WTC11 (cell line): ENCODE measurements at places on chromosomes 3 and 15.
A peak's percentile ranks its signal among the peaks of the same experiment; 100 is the strongest.

GRCh38 chr3:161770484-161771386, 274.1 kb downstream of the OTOL1 start:
- no peak for DNase-seq

DNA sequence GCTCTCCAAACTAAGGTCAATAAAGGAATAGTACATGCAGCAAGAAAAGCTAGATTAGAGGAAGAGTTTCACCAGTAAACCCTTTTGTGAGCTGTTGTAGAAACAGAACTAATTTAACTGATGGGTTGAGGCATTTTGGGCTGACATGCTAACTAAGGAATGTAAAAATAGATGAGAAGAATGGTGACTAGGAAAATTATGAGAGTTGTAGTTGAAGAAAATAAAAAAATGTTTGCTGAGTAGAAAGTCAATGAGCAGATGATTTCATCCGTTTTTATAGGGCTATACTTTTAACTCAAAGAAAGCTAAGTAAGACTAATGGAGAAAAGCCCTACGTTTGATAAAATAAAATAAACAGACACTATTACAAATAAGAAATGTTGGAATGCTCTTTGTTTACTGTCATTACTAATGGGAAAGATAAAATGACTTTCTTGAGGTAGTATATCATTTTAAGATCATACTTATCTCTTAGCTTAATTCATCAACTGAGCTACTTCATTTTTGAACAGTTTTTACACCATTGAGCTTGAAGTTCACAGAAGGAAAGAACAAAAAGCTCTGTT, 209.4 kb upstream of the DPH6 start:
- DNase-seq, result no peak

GRCh38 chr3:130299531-130299930, 45.9 kb upstream of the COL6A5 start:
- no peak for DNase-seq

DNA sequence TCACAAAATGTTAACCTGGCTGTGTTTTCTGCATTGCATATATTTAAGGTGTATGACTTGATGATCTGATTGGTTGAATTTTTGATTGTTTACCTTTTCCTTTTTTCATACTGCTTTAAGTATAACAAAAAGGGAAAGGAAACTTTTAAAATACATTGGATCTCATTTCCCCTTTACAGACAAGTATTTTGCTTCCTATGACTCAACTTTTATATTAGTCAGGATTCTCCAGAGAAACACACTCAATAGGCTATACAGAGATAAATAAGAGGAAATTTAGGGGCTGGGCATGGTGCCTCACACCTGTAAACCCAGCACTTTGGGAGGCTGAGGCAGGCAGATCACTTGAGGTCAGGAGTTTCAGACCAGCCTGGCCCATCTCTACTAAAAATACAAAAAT, 205.8 kb downstream of the TJP1 start:
- no peak for DNase-seq

GRCh38 chr3:191290311-191291025, 38.7 kb upstream of the CCDC50 start:
- no peak for DNase-seq

- DNase-seq, result peak; percentile 42
Measured at GRCh38 chr15:51751697-51752683, 593 bp downstream of the TMOD2 start.

DNA sequence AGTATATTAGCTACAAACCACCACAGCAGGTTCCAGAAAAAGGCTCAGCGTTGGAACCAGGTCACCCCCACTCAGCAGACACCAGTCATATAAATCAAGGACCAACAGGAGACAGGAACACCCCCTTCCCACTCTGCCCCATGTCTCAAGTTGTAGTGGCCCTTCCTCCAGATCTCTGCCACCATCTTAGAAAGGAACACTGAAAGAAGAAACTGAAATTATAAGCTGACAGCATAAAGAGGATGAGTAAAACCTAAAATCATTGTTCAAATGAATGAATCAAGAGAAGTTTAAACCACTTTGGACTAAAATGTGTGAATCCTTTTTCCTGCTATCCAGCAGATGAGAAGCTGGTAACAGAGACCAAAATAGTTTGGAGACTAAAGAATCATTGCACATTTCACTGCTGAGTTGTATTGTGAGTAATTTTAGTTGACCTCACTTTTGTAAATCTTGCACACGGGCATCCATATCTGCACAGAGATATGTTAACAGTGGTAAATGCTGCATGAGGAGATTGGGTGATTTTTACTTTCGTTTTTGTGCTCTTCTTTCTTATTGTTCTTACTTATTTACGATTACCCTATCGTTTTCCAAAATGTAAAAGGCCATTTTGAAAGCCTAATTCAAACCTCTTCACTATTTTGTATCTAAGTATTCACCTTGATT, 19.8 kb downstream of the CCR3 start:
- no peak for DNase-seq

GRCh38 chr3:21649519-21649918, 101.5 kb downstream of the ZNF385D start:
- DNase-seq, result no peak

- DNase-seq, result no peak
Measured at GRCh38 chr3:155189478-155189877, 104.0 kb downstream of the STRIT1 start.

DNA sequence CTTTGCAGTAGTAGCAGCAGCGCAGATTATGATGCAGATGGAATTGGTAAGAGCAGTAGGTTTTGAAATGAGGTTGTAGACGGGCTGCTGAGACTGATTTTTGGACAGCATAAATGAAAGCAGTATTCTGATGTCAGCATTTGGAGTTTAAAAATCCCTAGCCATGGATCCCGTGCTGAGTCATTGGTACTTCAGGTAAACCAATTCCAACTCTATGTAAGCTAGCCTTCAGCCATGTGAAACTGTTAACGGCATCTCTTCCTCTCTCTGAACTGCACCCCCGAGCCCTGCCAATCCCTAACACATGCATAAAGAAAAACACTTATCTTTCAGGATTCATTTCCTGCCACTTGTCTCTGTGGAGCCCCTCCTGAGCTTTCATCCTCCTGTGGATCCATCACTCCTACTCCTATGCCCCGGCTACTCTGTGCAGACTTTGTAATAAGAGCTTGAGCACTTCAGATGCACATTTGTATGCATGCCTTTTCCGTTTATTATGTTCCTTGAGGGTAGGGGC, 119.0 kb downstream of the AKAP13 start:
- no peak for DNase-seq

- no peak for DNase-seq
Measured at GRCh38 chr15:76208786-76209424, 102.4 kb downstream of the ETFA start.

DNA sequence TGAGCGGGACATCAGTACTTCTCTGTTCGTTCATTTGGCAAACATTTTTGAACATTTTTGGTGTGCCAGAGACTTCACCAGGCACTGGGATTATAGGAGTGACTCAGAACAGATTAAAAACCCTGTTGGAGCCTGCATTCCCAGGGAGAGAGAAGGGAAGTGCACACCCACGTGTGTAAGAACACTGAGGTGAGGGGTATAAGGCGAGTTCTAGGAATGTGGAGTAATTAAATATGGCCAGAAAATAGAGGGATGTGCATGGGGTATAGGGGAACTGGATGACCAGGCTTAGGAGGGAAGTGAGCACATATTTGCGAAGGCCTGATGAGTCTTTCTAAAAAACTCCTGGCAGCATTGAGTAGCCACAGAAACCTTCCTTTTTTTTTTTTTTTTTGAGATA, 401.2 kb upstream of the C2CD4B start:
- no peak for DNase-seq

DNA sequence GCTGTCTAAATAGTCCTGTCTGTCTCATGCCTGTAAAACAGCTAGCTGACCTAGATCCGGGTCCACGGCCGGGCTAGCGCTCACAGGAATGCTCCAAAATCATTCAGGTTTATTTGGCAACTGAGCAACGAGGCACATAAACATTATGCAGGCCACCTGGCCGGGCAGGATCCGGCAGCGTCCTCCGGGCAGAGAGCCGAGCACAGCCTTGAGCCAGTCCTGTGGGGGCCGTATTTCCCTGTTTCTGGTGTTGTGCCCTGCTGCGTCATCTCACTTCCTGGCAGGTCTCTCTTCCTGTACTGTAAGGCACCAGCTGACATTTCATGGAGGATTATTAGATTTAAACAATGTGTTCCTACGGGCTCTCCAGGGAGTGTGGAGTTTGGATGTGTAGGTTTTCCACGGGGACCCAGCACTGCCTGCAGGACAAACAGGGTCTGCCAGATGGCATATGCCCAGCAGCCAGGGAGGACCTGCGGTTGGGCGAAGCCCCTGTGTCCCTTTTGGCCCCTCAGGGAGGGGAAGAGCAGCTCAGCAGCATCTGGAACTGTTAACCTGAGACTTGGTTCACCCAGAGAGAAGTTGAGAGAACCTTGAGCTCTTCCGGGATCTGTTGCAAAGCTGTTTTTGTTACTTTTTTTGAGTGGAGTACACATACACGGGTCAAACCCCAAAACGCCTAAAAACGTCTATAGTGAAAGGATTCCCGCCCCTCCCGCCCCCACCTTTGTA, 16.6 kb upstream of the LRRK1 start:
- DNase-seq, result no peak

DNA sequence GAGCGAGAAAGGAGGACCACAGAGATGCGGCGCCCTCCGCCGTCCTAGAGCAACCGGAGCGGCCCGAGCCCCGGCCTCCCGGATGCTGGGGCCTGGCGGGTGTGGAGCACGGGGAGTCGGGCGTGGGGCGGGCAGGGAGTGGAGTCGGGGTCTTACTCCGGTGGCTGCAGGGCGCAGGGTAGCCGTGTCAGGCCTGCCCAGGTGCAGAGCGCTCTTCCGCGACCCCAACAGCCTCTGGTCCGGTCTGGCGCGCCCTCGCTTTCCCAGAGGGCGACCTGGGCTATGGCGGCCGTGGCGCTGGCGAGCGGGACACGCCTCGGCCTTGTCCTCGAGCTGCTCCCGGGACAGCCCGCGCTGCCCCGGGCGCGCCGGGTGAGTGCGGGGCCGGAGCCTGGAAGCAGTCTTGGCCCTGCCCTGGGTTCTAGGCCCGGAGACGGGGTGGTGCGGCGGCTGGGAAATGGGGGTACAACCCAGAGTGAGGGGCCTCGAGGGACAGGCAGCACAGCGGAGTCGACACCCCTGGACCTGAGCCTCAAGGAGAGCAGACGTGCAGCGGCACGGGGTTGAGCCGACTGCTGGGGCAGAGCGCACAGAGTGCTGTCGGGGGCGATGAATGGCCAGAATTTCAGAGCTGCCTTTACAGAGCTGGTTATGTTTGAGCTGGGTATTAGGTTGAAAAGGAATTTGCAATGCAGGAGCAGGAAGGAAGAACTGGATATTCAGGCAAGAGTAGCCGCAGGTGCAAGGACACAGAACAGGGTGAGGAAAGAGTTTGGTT, at the start of gene ZNF662:
ZNF662 (plus strand) TSS at position 73 of the 778 bp plus-strand sequence. CDS start 1,973 bp downstream, outside the sequence.
- peak; percentile 36 for DNase-seq

DNA sequence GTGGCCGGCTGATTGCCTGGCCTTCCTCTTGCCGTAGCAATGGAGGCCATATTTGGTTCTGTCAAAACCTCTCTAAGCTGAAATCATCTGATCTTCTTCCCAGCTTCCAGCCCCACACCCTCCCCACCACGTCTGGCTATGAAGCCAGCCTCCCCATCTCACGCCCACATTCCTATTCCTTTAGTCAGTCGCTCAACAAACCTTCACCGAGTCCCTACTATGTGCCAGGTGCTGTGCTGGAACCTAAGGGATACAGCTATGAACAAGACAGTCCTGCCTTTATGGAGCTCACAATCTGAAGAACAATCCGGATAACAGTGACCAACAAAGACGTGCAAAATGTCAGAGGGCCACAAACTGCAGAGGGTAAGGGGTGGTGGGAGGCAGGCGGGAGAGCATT, 31.9 kb upstream of the SMAD6 start:
- DNase-seq, result no peak

GRCh38 chr15:39358441-39359041, 222.3 kb upstream of the THBS1 start:
- no peak for DNase-seq

DNA sequence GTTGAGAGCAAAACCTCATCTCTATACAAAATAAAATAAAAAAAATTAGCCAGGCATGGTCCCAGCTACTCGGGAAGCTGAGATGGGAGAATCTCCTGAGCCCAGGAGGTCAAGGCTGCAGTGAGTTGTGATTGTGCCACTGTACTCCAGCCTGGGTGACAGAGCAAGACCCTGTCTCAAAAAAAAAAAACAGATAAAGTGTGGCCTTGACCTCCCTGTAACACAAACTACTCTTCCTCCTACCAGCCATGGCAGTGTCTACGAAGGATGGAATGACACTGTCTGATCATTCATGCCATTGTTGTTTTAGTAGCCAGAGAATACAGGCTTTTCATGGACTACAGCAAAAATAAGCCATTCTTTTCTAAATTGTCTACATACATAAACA, 117.1 kb upstream of the IQSEC1 start:
- no peak for DNase-seq
